Effector memory CD4-positive, alpha-beta T cell (primary cell): ENCODE measurements at places on chromosomes 11 and 22.

DNA sequence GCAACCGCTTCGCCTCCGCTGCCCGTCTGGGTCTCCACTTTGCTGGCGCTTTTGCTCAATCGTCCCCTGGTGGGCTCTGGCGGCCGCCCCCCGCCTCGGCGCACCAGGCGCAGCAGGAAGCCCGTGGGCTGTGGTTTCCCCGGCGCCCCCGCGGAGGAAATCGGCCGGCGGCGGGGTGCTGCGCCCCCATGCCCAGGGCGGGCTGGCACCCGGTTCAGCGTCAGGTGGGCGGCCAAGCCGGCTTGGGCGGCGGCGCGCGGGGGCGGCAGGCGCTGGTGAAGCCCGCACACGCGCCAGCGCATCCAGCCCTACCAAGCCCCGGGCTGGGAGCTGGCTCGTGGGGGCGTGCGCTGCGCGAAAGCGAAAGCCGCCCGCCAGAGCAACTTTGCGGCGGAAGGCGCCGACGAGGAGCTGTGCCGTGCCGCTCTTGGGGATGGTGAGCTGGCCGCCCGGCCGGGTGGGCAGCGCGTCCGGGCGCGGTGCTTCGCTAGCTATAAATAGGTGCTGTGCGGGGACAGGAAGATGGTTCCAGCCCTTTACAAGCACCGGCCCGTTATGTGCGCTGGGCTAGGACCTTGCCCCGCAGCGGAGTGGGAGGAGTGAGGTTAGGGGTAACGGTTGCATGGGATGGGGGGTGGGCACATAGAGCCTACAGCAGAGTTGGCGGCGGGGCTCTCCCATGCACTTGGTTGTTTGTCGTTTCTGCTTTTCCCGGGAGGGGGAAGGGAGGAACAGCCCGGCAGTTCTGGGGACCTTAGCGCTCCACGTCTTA lies 25.0 kb upstream of the SUSD2 start:
- peak; percentile 35 for DNase-seq

DNA sequence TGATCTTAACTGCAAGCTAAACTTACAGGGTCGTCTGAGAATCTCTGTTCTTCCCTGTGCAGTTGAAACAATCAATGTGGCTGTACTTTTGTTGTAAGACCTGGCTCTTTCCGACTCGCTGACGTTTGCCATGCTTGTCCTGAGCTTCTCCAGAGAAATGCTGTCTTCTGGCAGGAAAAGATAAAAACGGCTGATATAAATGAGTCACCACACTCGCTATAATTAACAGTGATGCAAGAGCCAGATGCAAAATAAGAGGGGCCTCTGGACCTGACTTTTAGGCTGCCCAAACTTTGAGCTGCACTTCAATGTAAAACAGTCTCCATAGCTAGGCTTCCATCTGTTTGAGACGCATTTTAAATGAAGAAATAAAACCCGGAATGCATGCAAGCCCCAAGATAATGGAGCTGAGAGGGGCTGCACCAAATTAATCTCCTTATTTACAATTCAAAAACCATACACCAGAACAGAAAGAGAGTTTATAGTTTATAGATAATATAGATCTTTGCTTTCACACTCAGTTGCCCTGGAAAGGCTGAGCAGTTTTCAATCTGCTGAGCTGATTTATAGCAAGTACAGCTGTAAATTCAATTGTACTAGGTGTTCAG lies 48.5 kb downstream of the WT1 start:
- no peak for DNase-seq

DNA sequence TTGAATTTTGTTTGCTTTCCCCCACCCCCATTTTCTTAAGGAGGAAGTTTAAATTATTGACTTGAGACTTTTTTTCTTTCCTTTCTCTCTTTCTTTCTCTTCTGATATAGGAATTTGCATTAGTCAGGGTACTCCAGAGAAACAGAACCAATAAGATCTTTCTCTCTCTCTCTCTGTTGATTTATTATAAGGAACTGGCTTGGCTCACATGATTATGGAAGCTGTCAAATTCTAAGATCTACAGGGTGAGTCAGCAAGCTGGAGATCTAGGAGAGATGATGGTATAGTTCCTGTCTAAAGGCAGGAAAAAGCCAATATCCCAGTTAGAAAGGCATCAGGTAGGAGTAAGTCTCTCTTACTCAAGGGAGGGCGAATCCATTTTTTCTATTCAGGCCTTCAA lies 64.0 kb downstream of the CCDC81 start:
- DNase-seq: no peak

DNA sequence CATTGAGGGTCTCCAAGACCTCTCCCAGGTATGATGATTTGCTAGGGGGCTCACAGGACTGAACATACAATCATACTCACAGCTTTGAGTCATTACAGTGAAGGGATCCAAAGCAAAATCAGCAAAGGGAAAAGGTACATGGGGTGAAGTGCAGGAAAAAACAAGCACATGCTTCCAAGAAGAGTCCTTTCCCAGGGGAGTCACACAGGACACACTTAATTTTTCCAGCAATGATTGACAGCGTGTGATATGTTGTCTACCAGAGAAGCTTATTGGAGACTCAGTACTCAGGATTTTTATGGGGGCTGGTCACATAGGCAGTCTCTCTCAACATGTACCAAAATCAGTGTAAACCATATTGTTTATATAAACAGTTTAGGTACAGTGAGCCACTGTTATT lies 25.3 kb downstream of the CUL5 start:
- no peak for DNase-seq

- no peak for DNase-seq
These were observed 44.4 kb downstream of the INSC start for GRCh38 chr11:15159085-15159484.

DNA sequence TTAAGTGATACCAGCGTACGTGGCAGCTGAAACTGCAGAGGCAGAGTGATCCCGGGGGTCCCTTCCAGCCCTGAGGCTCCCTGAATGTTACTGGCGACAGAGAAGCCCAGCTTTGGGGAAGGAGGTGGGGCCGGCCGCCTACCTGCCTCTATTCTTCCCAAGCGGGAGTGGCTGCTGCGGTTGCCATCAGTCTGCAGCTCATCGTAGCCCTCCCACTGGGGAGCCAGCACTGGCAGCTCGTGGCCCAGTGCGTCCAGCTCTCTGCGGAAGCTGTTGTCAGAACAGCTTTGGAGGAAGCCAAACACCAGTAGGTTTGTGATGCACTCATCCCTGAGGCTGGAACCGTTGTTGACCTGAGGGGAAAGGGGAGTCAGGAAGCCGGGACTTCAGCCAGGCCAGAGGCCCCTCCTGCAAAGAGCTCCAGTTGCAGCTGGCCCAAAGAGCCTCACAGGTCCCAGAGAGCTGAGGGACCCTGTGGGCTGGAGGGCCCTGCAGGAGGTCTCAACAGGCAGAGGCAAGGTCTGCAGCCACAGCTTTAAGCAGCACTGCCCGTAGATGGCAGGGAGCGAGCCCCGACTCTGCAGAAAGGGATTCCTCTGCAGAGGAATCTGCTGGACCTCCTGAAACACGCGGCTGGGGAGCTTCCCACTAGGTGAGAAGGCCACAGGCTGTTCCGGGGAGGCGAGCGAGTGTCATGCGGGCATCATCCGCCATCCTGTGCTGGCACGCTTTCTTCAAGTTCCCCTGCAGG lies 30.4 kb downstream of the BID start:
- no peak for DNase-seq

DNA sequence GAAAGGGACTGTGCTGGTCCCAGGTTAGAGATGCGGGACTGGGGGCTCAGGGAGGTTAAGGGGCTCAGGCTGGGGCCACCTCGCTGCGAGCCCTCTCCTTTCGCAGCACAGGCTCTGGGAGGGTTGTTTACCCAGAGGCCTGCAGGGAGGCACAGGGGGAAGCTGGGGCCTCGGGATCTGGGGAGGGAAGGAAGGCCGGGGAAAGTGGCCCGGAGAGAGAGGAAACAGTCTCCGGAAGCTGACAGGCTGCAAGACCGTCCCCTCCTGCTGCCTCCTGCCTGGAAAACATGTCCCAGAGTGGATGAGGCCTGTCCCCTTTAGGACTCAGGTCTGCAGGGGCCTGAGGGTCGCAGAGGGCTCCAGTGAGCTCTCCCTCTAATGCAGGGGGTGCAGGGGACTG lies 45.4 kb downstream of the MYO7A start:
- DNase-seq: no peak

DNA sequence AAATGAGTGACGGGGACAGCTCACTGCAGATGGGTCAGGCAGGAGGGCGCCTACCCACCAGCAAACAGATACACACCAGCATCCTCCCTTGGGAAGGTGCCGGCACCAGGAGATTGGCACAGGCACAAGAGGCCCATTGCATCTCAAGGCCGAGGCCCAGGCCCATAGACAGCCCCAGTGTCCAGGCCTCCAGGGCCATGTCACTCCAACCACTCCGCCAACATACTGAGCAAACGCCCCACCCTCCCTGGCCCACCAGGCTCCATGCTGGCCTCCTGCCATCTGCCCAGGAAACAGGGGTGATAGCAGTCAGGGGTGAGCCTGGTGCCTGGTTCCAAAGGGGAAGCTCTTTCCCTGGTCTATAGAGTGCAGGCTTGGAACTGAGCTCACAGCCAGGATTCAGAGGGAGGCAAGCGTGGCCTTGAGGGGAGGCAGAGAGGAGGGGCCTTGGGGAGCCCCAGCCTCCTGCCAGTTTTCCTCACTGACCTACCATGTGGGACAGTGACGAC lies 34.7 kb downstream of the PISD start:
- DNase-seq: no peak

DNA sequence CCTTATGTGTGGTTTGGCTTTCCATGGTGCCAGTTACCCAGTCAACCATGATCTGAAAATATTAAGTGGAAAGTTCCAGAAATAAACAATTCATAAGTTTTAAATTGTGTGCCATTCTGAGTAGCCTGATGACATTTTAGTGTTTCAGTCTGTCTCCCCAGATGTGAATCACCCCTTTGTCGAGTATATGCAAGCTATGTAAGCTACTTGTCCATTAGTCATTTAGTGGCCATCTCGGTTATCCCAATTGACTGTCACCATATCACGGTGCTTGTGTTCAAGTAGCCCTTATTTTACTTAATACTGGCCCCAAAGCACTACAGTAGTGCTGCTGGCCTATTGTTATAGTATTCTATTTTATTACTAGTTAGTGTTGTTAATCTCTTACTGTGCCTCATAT lies 44.9 kb downstream of the ATG16L2 start:
- no peak for DNase-seq
